Cortex of kidney (tissue), 1 donor: ENCODE measurements at places on chromosomes 16 and 17.

- no peak for DNase-seq
These were observed 20.9 kb downstream of the TMEM11 start for GRCh38 chr17:21193031-21193430.

DNA sequence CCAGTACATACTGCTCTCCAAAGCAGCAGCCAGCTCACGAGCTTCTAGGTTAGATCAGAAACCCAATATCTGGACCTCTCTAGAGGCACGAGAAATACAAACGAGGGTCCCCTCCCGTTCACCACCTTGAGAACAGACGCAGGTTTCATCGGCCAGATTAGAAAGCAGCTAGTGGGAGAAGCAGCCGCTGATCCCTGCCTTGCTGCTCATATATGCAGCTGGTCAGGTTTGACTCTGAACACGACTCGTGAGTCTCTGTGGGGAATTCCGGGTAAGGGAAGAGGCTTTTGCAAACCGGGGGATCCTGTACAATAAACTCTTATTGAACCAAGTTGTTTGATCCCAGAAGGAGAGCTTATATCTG is 1.6 kb downstream of the VAT1L start:
- DNase-seq = no peak

DNA sequence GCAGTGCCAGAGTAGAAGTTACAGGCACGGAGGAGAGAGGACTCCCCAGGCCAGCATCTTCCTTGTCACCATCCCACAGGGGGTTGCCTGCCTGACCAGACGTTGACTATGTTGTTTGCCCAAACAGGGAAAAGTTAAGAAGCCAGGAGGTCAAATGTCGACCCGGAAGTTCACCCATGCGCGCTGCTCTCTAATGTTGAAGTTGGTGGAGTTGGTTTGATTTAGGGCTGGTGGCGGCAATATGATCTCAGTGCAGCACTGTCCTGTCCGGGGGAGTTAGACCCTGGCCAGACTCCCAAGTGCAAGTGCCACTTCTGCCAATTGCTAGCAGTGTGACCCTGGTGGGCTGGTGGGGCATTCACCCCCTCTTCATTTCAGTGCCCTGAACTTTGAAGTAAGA is 30.4 kb downstream of the RGS9 start:
- DNase-seq = no peak

DNA sequence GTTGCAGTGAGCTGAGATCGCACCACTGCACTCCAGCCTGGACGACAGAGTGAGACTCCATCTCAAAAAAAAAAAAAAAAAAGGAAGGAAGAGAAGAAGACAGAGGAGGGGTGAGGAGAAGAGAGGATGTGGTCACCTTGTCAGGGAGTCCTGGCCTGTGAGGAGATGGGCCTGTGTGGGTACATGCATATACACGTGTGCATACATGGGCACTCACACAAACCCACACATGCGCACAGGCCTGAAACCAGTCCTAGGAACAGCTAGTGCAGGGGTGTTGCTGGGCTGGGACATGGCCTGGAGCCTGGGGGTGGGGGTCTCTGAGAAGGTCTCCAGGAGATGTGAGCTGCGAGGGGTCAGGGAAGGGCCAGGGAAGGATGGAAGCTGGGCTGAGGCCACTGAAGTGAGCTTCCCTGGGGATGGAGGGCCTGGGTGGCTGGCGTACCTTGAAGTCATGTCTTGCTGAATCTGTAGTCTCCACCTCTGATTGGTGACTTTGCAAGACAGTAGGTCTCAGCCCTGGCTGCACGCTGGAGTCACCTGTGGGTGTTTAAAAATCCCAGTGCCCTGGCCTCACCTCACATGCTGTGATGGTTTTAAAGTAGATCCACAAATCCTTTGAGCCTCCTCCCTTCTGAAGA is 72.4 kb downstream of the MRM1 start:
- DNase-seq = no peak

DNA sequence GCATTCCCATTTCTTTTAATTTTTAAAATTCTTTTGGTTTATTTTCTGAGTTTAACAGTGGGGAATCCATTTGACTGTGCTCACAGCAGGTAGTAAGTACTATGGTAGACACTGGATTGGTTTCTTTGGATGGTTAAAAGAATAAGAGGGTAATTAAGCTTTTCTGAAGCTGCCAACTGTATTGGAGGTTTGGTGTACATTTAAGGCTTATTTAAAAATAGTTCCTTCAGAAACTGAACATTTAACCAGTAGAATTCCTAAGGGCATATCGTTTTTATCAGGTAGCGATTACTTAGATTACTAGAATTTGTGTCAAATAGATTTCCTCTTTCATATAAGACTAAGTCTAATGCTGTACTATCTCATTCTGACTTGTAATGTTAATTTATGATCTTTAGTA is 162.4 kb downstream of the PPM1E start:
- DNase-seq = no peak

GRCh38 chr16:60818465-60818864 is 1217.8 kb downstream of the CDH8 start:
- no peak for DNase-seq

DNA sequence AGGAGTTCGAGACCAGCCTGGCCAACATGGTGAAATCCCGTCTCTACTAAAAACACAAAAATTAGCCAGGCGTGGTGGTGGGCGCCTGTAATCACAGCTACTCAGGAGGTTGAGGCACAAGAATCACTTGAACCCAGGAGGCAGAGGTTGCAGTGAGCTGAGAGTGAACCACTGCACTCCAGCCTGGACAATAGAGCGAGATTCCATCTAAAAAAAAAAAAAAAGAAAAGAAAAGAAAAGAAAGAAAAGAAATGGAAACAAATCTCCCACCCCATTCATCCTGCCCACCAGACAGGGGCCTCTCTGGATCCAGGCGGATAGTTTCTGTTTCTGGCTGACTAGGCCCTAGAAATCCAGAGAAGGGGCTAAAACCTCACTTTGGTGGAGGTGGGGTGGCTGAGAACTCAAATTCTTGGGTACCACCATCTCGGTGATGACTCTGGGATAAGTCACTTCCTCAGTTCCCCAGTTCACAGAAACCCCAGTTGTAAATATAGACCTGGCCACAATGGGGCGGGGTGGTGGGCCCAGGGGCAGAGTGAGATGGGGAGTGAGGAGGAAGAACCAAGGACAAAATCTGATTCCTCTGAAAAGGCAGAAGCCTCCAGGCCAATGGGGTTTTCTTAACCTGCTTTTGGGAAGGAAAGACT is 22.2 kb downstream of the SOCS1 start:
- DNase-seq = no peak

GRCh38 chr17:67125417-67125816 is 81.1 kb downstream of the CACNG1 start:
- no peak for DNase-seq

- DNase-seq = no peak
These were observed 65.5 kb upstream of the CREBBP start for GRCh38 chr16:3945751-3946603.

GRCh38 chr17:55152236-55152635 is 112.5 kb upstream of the HLF start:
- DNase-seq = no peak

DNA sequence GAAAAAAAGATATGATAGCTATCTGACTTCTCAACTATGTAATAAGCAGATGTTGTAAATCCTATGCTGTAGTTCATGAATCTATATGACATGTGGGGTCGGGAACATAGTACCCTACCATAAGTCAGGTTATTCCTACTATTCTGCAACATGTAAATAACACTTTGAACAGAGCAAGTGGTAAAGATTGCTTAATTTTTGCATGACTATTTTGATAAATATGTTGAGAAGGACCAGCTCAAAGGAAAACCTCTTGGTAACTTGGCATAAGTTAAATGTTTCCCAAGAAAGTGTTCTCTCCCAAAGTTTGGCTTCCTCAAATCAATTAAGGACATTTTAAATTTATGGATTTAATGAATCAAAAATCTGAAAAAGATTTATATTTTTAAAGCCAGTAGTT is 62.1 kb downstream of the ABHD15 start:
- DNase-seq = no peak

- no peak for DNase-seq
These were observed 3.4 kb downstream of the HS3ST3B1 start for GRCh38 chr17:14304222-14304772.

- DNase-seq = no peak
These were observed 15.7 kb upstream of the CDH8 start for GRCh38 chr16:62051942-62052341.

DNA sequence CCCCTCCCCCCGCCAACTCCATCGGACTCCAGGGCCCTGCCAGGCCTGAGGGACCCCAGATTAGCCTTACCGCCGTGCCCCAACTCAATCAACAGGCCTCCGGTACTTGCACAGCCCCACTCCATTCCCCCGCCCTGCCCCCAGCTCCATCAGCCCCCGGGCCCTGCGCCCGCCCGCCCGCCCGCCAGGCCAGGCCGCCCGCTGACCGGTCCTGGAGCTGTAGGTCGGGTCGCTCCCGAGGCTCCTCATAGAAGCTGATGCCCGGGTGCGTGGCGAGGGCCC is 308 bp downstream of the GTF3C1 start:
- DNase-seq = no peak

- DNase-seq = no peak
These were observed 559 bp downstream of the IRX3 start for GRCh38 chr16:54286090-54286365.

DNA sequence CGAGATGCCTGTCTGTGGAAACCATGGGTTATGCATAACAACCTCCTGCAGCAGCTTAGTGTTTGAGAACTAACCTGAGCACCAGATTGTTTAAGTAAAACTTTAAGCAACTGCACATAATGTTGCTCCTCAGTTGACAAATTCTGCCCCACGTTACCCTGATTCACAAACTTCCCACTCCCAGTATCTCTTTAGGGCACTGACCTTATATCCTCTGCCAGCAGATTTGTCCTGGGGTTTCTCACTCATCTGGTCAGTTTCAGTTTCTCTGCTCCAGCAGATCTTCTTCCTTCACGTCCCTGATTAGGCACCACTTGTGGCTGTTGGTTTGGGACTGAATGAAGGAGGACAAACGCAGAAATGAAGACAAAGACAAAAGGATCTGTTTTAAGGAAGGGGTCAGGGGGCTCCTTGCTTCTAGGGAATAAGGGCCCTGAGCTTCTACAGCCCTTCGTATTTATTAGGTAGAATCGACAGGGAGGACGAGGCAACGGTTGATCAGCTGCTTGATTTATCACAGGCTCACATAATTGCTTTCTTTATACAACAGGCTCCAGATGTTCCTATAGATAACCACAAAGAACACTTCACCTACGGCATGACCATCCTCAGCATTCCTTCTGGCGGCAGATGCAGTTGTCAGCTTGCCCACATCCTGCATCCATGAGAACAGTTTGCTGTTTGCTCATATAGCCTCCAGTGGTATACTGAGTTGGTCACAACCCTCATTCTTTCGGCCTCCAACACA is 13.5 kb upstream of the ZNF689 start:
- DNase-seq = no peak

- DNase-seq = no peak
These were observed 22.8 kb downstream of the CPNE2 start for GRCh38 chr16:57115168-57115513.

- no peak for DNase-seq
These were observed 64.9 kb downstream of the CYB561 start for GRCh38 chr17:63381101-63381729.

- DNase-seq = no peak
These were observed 10.3 kb downstream of the ANKRD13B start for GRCh38 chr17:29603109-29603674.

DNA sequence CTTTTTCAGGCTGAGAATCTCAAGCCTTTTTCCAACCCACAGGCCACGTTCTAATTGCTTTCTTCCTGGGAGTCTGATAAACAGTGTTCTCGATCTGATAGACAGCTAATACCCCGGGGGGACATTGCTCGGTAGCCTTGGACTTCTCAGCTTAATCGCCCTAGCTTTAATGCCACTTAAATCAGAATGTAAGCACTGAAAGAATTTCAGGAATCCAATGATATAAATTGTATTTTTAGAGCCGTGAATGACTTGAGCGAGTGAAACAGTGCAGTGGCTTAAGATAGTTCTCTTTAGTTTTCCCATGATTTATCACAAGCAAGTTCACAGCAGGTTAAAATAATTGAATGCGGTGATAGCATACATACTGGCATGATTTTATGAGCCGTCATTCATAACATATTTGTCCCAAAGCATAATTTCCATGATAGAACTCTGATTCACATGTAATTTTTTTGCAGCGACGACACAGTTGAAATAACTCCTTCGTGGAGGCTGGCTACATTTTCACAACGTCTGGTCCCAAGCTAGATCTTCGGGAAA is 116.1 kb upstream of the MYOCD start:
- no peak for DNase-seq

DNA sequence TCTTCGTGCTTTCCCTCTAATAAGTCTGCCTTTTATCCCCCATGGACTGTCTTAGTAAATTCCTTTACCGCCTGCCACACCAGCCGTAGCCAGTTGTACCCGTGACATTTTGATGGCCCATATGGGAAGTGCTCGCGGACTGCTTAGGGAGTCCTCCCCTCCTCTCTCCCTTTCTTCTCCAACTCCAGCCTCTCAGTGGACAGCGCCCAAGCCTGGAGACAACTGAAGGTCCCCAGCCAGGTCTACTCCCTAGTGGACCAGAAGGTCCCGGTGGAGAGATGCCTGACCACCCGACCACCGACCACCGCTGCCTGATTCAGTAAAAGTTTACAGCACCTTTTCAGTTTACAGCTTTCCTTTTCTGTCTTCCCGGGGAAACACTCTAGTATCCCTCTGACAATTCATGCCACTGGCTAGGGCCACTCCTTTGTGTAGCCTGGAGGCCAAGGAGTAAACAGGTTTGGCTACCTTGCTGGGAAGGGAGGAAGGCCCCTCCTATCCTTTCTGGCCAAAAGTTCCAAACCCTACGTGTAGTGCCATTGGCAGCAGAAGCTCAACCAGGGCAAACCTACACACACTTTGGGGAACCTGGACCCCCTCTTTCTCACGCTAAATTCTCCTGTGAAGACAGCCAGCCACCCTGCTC is 18.0 kb downstream of the CTRB2 start:
- DNase-seq = no peak

DNA sequence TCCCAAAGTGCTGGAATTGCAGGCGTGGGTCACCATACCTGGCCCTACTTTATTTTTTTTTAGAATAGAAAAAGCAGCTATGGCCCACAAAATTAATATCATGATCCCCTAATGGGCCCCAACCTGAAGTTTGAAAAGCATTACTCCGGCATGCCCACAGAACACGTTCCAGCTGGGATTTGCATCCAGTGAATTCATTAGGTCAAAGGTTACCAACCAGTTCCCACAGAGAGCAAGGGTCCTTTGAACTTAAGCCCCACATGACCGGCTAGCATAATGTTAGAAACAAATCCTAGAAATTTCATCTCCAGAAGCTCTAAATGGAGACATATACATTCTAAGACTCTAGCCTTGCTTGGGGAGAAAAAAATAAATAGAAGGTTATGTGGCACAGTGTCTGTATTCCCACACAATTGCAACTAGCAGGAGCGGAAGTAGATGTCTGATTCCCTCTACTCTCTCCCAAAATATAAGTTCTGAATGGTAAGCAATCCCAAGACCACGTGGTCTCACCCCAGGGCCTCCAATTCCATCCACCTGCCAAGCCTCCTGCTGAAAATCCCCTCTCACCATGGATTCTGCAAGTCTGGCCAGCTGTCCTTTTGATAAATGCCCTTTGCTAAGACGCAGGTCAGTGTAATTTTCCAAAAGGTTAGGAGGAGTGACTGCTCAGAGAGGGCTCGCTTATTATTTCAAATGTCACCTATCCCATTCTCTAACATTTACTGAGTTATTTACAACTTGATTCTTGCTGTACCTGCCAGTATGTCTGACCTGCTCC is 395.8 kb downstream of the NPIPA8 start:
- DNase-seq = no peak

GRCh38 chr17:75228305-75228704 is 22.8 kb downstream of the NUP85 start:
- DNase-seq = no peak

- DNase-seq = no peak
These were observed 12.9 kb upstream of the PSMD7 start for GRCh38 chr16:74283716-74284115.
